CD4-positive, CD25-positive, alpha-beta regulatory T cell (primary cell): ENCODE measurements at places on chromosomes 3 and 15. TPM values are rescaled to one million over a fixed set of nuclear protein-coding genes. Genes with fewer than 3 reads are reported as not detected.

GRCh38 chr3:45227946-45228345 is 1.9 kb upstream of the TMEM158 start:
- DNase-seq, result no peak

- no peak for DNase-seq
Observed at GRCh38 chr3:150238048-150238802, 169.9 kb upstream of the TSC22D2 start.

GRCh38 chr3:117016378-117016777 is 306.8 kb downstream of the TUSC7 start:
- no peak for DNase-seq

DNA sequence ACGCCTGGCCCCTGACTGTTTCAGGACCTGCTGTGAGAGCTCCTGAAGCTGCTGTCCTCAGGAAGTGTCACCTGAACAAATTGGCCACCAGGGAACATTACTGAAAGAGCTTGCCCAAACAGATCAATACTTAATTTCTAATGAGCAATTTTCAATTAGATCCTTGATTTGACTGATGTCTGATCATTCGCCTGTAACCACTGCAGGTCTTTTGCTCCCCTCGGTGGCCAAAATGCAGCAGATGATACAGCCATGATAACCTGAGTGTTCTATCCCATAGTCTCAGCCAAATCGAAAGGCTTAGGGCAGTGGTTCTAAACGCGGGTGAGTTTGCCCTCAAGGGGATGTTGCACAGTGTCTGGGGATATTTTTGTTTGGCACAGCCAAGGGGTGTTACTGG is 57.6 kb upstream of the MEX3B start:
- no peak for DNase-seq

DNA sequence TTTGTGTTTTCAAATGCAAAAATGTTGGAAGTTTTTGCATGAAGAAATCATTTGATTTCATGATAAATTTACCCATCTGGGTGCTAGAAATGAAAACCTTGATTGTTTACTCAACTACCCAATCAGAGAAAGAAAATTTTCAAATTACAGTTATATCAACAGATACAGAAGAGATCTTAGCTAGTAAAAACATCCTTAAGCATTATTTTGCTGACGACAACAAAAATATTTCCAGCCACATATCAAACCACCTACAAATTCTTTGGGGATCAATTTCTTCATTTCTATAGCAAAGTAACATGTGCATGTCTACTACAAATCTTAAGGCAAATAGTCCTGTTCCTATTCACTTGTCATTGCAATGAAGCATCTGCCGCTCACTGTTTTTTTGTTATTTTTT is 530.3 kb downstream of the ZIC1 start:
- DNase-seq, result no peak

DNA sequence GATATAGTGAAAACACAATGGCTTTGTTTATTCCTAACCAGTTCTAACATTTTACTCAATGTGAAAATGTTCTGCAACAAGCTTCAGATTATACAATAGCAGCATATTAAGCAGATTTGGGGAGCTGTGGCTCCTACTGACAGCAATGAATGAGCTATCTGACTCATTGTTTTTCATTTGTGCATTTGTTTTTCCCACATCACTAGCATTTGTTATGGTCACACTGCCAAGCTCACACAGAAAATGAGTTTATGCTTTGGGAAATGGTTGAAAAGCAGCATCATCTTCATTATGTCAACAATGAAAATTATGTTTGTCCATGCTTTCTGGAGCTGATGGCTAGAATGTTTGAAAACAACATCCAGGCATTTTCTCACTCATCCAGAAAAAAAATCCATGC is 53.5 kb downstream of the ZPLD1 start:
- DNase-seq, result no peak

DNA sequence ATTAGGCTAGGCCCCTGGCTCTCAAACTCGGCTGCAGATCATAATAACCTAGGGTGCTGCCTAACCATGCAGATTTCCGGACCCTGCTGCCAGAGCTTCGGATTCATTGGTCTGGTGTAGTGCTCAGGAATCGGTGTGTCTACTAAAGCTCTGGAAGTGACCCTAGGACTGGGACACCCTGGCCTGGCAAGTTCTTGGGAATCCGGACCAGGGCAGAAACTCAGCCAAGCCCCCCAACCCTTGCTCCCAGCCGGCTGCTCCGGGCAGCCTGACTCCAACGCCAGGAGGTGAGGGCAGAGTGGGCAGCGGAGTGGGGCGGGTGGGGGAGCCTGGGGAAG is 23.0 kb downstream of the IGDCC3 start:
- no peak for DNase-seq

SNTN gene
- polyA plus RNA-seq, result not detected

LIPH gene
- polyA plus RNA-seq, result not detected

CTXND1 gene
- not detected for polyA plus RNA-seq

ZNF385D gene
- polyA plus RNA-seq, result not detected

MRPS11 gene
- 64.2 TPM for polyA plus RNA-seq

SLCO2A1 gene
- not detected for polyA plus RNA-seq

CAND2 gene
- 0.63 TPM for polyA plus RNA-seq

POLQ gene
- 0.64 TPM for polyA plus RNA-seq

CHRNB4 gene
- polyA plus RNA-seq, result not detected

GP5 gene
- 1.5 TPM for polyA plus RNA-seq

TPRG1 gene
- polyA plus RNA-seq, result 3.8 TPM

ZNF662 gene
- 0.78 TPM for polyA plus RNA-seq

TGM4 gene
- polyA plus RNA-seq, result not detected

GCHFR gene
- 111 TPM for polyA plus RNA-seq
